ENCODE measurements at places on chromosomes 13 and 19.

DNA sequence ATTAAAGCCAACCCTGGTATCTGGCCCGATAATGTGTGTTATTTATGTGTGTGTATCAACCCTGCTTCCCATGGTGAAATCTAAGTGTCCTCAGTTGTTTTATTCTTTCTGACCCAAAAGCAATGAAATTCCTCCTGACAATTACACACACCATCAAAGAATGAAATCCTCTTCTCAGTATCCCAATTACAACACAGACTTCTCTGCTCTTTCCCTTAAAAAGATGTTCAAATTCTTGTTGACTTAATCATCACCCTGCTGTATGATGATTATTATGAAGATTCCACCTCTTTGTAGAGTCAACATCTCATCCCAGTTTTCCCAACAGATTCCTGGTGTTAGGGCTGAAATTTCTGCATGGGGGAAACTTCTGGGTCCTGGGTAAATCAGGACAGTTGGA is 8.9 kb upstream of the TRPC4 start:
- no peak for DNase-seq

- DNase-seq = peak; percentile 18
These were observed 30.4 kb upstream of the CYP4F8 start for GRCh38 chr19:15584541-15585115.

GRCh38 chr13:113176280-113176679 is 17.8 kb downstream of the PROZ start:
- no peak for DNase-seq

- no peak for DNase-seq
These were observed 32.0 kb downstream of the LTBP4 start for GRCh38 chr19:40633207-40633606.

DNA sequence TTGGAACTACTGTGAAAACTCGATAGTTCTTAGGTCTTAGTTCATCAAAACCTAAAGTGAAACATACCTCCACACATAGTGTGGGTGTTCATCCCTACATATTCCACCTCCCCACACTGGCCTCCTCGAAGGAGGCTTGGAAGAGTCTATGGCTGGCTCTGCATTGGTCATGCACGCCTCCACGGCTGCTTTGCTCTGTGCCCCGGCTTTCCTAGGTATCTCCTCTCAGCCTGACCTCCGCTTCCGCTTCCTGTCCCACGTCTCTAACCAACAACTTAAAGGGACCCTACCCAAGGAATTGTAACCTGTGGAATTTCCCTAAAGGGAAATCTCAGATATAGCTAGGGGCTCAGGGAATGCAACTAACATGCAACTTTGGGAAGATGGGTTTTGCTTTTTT is 79.7 kb upstream of the MBNL2 start:
- no peak for DNase-seq

GRCh38 chr19:19420570-19421298 is 15.3 kb downstream of the GATAD2A start:
- DNase-seq = no peak

GRCh38 chr13:23547000-23547590 is 23.1 kb upstream of the TNFRSF19 start:
- no peak for DNase-seq

DNA sequence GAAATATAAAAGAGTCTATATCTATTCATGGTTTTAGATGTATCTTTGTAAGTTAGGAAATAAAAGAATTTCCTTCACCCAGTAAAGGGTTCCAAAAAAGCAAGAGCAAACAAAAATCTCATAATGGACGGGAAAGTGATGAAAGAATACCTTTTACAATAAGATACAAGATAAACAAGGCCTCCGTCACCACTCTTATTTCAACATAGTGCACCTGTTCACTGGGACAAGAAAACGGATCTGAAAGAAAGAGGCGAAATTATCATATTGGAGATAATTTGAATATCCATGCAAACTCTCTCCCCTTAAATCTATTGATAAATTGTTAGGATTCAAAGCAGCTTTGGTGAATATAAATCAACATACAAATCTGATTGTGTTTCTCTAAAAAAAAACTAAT is 877 bp upstream of the NLRP11 start:
- no peak for DNase-seq

DNA sequence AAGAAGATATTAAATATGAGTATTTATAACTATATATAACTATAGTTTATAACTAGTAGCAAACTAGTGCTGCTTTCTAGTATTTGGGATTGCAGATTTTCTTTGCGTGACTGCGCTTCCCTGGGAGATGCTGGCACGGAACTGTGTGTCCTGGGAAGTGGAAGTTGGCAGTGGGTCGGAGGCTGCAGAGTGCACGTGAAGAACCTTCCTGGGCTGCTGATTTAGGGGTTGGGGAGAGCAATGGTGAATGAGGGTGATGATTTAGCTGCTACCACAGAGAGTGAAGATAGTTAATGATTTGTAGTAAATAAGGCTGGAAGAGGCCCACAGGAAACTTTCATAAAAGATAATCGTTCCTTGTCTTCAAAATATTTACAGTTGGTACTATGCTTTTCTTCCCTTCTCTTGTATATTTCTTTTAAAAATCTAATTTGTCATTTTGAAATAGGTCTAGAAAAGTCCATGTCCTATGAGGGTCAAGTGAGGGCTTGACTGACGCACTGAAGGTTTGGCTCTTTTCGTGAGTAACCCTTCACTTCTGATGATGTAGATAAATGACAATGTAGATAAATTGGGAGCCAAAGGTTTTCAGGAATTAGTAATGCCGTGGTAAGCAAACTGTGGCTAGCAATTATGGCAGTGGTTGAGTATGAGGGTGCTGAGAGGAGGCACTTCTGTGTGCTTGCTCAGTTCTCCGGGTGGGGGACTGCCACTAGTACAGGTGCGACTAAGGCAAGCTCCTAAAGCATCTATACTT is 3.0 kb upstream of the NAA16 start:
- no peak for DNase-seq

- DNase-seq = no peak
These were observed 191.1 kb upstream of the GPR12 start for GRCh38 chr13:26951581-26952177.

DNA sequence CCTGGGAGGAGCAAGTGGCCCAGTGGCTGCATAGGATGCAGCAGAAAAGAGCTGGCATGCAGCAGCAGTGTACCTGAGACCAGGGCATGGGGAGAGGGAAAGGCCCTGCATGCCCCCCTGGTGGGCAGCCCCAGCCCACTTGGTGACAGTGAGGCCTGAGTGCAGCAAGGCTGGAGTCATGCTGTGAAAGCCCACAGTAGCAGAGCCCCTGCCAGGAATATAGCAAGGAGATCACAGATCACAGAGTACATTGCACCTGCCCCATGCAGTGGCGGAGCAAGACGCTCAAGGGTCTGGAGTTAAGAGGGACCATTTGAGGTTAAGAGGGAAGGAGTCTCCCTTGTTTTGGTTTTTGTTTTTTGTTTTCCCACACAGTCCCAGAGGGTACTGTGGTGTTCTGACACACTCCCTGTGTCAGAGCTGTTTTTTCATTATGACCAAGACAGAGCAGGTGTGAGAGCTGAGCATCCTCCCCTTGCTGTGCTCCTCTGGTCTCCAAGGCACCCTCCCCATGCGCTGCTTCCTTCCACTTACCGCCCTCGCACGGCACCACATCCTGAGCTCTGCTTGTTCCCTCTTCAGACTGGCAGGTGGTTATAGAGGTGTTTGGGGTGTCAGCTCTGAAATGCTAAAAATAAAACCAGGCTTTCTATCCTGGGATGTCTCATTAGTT is 85.0 kb upstream of the UBL3 start:
- no peak for DNase-seq

DNA sequence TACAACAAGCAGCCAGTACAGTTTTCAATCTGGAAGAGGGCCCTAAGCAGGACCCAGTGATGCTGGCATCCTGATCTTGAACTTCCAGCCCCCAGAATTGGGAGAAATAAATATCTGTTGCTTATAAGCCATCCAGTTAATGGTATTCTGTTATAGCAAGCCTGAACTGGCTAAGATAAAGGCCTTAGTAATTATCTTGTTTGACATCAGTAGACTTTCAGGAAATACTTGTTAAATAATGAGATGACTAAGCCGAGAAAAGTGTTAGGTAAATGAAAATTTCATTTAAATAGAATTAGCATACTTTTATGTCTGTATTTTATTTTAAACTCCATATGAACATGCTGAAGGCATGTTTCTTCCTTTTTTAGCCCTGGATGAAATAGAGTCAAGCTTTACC is 188.2 kb downstream of the OLFM4 start:
- no peak for DNase-seq

GRCh38 chr13:53200075-53200474 is 171.5 kb downstream of the OLFM4 start:
- DNase-seq = no peak

DNA sequence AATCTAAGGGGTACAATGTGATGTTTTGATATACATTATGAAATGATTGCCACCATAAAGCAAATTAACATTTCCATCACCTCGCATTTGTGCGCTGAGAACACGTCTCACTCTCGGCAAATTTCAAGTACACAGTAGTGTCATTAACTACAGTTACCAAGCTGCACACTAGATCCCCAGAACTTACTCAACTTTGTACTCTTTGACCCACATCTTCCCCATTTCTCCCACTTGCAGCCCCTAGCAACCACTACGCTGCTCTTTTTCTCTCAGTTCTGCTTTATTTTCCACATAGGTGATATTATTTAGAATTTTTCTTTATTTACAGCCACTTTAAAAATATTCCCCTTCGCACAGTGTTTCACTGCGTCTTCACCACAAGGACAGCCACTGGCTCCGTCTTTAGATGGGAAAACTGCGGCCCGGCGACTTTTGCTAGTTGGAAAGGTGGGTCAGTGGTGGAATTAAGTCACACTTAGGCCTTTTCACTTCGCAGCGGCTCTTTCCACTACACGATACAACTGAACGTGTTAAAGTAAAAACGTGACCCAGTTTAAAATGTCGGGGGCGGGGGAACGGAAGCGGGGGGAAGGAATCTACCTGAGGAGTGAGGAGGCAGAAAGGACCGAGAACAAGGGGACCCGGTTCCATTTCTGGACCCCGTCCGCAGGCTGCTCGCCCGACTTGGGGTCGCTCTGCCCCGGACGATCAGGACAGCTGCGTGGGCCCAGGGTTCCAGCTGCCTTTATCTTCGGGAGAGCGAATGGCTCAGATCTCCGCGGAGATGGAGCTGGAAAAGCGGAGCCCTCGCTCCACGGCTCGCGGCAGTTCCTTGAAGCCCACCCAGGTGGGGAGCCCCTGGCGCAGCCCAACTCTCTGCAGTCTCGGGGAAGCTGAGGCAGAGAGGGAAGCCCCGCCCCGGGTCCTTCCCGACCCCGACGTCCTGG is 486.1 kb downstream of the UQCRFS1 start:
- DNase-seq = no peak

- no peak for DNase-seq
These were observed 23.2 kb downstream of the EPN1 start for GRCh38 chr19:55698256-55698655.

DNA sequence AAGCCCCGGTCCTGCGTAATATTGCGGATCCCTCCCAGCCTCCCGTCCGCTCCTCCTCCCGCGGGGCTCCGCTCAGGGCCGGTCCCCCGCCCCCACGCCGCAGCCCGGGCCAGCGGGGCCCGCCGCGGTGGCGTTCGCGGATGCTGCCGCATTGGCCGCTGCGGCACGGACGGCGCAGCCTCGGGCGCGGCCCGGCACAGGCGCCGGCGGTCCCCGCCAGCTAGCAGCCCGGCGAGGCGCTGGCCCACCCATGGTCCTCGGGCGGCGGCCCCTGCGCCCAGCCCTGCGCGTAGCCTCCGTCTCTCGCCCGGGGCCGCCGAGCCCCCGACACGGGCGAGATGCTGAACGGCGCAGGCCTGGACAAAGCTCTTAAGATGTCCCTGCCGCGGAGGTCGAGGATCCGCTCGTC is at the start of gene ATP8A2:
TSS of gene ATP8A2 (plus strand) at position 100 of the 409 bp plus-strand sequence. CDS start at position 339, 239 bp downstream.
- no peak for DNase-seq

DNA sequence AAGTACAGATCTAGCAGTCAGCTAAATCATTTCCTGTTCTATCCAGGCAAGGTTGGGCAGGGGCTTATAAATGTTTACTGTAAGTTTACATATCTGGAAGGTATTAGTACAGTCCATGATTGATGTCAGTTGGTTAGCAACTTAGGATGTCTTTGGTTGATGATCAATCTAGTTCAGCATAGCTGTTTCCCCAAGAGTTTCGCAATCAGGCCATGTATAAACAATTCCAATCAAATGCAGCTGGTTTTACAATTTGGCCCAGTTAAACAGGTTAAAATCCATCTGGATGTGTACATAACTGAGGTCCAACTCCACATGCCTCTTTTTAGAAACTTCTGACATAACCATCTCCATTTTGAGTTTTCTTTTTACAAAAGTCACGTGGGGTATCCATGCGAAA is 6.9 kb downstream of the ZNF221 start:
- DNase-seq = no peak
